A549 treated with Mapracorat at 1 μM for 4 hours (cell line): ENCODE measurements at places on chromosomes 12 and 14. TPM values are rescaled to one million over a fixed set of nuclear protein-coding genes. Genes with fewer than 3 reads are reported as not detected.

GLIPR1L1 gene
- total RNA-seq, result not detected in 5 replicates

MIPOL1 gene
- 2.1 to 3.0 TPM (median 2.6 TPM) in 5 replicates for total RNA-seq

HCAR3 gene
- 0.15 TPM in 1 of 5 replicates, not detected in the others for total RNA-seq

PGAM5 gene
- total RNA-seq, result 40.9 to 57.4 TPM (median 56.6 TPM) in 5 replicates

SLC35F4 gene
- not detected in 5 replicates for total RNA-seq

PFKM gene
- total RNA-seq, result 22.6 to 28.5 TPM (median 24.9 TPM) in 5 replicates

BHLHE41 gene
- total RNA-seq, result 0.28 to 1.6 TPM (median 0.47 TPM) in 5 replicates

LAG3 gene
- 0.89 to 2.3 TPM (median 1.4 TPM) in 5 replicates for total RNA-seq

GYS2 gene
- 0.10 TPM in 1 of 5 replicates, not detected in the others for total RNA-seq

TSPAN9 gene
- total RNA-seq, result 35.2 to 58.1 TPM (median 50.5 TPM) in 5 replicates

TC2N gene
- 0.80 to 0.86 TPM (median 0.81 TPM) in 5 replicates for total RNA-seq

BIN2 gene
- 0.07 to 0.15 TPM (median 0.13 TPM) in 5 replicates for total RNA-seq

TSHR gene
- not detected in 5 replicates for total RNA-seq

SOX5 gene
- not detected in 5 replicates for total RNA-seq

OR6C74 gene
- total RNA-seq, result not detected in 5 replicates
